Naive B cell (primary cell): ENCODE measurements at places on chromosomes 7 and 10. TPM values are rescaled to one million over a fixed set of nuclear protein-coding genes. Genes with fewer than 3 reads are reported as not detected.
A peak's percentile ranks its signal among the peaks of the same experiment; 100 is the strongest.

STEAP2 gene
- polyA plus RNA-seq: not detected

RBP3 gene
- not detected for polyA plus RNA-seq

CNTNAP2 gene
- 132 TPM for polyA plus RNA-seq

IL15RA gene
- 0.95 TPM for polyA plus RNA-seq

TBRG4 gene
- polyA plus RNA-seq: 49.9 TPM

ASZ1 gene
- polyA plus RNA-seq: not detected

ADAMTS14 gene
- not detected for polyA plus RNA-seq

MRLN gene
- polyA plus RNA-seq: not detected

RET gene
- not detected for polyA plus RNA-seq

TM9SF3 gene
- polyA plus RNA-seq: 50.9 TPM

KLF14 gene
- not detected for polyA plus RNA-seq

- no peak for DNase-seq
- peaks cover 37% of the 10 kb centered on the region for H3K27me3 ChIP-seq
- no peaks in the 10 kb centered on the region for H3K4me1 ChIP-seq
- H3K4me3 ChIP-seq: no peak overlapping the region
- H3K36me3 ChIP-seq: no peaks in the 10 kb centered on the region
- H3K27ac ChIP-seq: no peak overlapping the region
Observed at GRCh38 chr10:122490268-122490667, 28.9 kb downstream of the HTRA1 start.

- H3K27ac ChIP-seq: no peak overlapping the region
- H3K4me3 ChIP-seq: no peak overlapping the region
- no peak for DNase-seq
- H3K4me1 ChIP-seq: no peaks in the 10 kb centered on the region
- no peaks in the 10 kb centered on the region for H3K36me3 ChIP-seq
Observed at GRCh38 chr10:86068231-86069054, 298.2 kb downstream of the GRID1 start.

DNA sequence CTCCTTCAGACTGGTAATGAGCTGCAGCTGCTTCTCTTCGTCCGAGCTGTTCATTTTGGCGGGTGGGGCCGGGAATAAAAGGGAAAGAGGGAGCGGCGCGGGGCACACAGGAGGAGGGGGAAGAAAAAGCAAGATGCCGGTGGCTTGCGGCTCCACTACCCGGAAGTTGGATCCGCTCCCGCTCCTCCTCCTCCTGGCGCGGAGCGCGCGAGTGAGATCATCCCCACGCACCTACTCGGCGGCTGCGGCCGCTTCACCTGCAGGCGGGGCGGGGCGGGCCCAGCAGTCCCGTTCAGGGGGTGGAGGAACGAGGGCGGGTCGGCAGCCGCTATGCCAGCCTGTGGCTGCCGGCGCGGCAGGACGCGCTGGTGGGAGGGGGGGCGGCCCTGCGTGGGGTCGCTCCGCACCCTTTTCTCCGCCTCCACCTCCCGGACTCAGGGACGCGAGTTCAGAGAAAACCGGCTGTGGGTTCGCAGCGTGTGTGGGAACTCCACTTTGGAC, at the start of gene SHTN1:
TSS of gene SHTN1 (minus strand) at position 162 of the 501 bp plus-strand sequence. CDS start at position 54, 108 bp downstream.
- DNase-seq: no peak
- H3K4me3 ChIP-seq: peak within 1 kb of the TSS; percentile 42
- H3K27ac ChIP-seq: no peak within 1 kb of the TSS
- H3K27me3 ChIP-seq: peaks cover 41% of the 10 kb centered on the region
- H3K36me3 ChIP-seq: no peaks in the 10 kb centered on the region

DNA sequence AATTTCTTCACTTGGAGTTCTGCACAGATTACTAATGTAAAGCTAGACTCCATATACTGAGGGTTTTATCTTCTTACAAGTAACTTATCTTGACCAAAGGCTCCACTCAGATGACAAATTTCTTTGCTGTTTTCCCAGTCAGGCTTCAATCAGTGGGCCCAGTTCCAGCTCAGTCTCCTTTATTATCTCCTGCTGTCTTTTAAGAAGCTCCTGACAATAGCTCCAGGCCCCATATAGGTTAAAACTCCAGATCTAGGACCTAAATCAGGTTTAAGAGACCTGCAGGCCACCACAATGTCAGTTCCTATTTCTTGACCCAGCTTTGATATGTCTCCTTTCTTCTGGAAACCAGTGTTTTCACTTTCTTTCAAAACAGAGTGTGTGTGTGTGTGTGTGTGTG, 165.2 kb downstream of the RELN start:
- DNase-seq: no peak
- no peak overlapping the region for H3K4me3 ChIP-seq
- no peaks in the 10 kb centered on the region for H3K27me3 ChIP-seq
- H3K27ac ChIP-seq: no peak overlapping the region
- H3K4me1 ChIP-seq: no peaks in the 10 kb centered on the region

DNA sequence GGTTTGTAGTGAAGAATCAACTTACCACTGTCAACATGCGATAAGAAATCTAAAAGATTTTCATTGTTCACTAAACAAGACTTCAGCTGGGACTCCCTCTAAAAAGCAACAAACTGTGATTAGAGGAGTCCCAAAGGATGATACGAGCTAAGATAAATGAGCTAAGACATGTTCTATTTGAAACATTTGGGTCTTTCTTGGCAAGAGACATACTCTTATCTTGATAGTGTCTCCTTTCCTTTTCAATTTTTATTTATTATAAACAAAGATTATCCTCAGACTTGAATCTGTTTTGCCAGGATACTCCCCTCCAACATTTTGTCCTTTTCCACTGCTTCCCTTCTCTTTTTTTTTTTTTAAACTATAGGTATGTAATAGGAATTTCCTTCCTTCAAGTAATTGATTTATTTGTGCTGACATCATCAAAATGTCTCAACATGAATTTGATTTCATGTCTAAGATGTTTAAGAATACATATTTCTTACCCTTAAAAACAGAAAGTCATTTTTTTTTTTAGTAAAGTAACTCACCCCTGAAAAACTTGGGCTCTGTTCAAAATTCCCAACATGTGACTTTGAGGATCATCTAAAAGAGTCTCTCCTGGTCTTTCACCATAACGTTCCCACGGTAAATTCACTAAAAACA, 158.4 kb upstream of the NRP1 start:
- no peaks in the 10 kb centered on the region for H3K27me3 ChIP-seq
- no peaks in the 10 kb centered on the region for H3K36me3 ChIP-seq
- H3K4me3 ChIP-seq: no peak overlapping the region

DNA sequence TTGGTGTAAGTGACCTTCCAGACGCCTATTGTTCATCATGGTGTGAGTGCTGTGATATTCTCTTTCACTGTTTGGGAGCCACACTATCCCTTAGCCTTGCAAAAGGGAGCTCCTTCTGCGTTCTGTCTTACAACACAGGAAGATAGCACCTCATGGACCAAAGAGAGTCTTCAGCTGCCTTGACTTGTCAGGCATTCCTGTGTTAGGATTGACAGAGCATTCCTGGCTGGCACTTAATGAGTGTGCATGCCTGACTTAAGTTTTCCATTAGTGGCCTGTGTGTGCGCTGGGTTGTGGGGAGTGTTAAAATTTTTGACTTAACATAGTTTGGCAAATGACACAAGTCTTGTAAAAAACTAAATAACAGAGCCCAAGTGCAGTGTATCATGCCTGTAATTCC, 21.9 kb upstream of the MSRB2 start:
- H3K36me3 ChIP-seq: no peaks in the 10 kb centered on the region
- H3K4me1 ChIP-seq: no peaks in the 10 kb centered on the region
- peaks cover 29% of the 10 kb centered on the region for H3K27me3 ChIP-seq
- H3K27ac ChIP-seq: no peak overlapping the region
- DNase-seq: no peak
- no peak overlapping the region for H3K4me3 ChIP-seq

DNA sequence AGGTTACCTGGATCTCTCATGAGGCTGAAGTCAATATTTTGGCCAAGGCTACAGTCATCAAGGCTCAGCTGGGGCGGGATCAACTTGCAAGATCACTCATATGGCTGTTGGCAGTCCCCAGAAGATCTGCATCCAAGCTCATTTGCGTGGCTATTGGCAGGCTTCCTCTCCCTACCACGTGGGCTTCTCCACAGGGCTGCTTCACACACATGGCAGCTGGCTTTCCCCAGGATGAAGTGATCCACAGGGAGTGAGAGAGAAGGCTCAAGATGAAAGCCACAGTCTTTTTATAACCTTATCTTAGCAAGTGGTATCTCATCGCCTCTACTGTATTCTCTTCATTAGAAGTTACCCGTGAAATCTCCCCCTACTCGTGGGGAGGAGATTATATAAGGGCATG, 167.4 kb downstream of the TMEM26 start:
- peaks cover 16% of the 10 kb centered on the region for H3K4me1 ChIP-seq
- H3K36me3 ChIP-seq: no peaks in the 10 kb centered on the region
- no peak overlapping the region for H3K27ac ChIP-seq

DNA sequence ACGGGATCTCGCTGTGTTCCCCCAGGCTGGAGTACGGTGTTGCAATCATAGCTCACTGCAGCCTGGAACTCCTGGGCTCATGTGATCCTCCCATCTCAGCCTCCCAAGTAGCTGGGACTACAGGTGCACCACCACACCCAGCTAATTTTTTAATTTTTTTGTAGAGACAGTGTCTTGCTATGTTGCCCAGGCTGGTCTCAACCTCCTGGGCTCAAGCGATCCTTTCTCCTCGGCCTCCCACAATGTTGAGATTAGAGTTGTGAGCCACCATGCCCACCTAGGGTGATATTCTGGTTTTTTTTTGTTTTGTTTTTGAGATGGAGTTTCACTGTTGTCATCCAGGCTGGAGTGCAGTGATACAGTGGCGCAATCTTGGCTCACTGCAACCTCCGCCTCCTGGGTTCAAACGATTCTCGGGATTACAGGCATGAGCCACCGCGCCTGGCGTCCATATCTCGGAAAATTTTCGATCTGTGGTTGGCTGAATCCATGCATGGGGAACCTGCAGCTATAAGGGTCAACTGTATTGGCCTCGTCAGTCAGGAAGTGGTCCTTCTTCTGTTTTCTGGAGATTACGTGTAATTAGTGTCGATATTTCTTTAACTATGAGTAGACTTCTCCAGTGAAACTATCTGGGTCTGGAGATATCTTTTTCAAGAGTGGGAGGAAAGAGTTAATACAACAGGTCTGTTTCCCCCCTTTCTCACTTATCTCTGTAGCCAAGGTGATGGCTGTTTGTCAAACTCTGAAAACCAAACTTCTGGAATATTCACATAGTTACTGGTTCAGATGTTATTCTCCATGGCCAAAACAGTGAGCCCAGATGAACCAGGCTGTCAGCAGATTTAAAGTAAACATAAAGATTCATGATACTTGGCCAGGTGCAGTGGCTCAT, 21.0 kb upstream of the FIS1 start:
- no peak overlapping the region for H3K27ac ChIP-seq
- no peak overlapping the region for H3K4me3 ChIP-seq
- H3K4me1 ChIP-seq: no peaks in the 10 kb centered on the region
- H3K27me3 ChIP-seq: peaks cover 38% of the 10 kb centered on the region
- no peak for DNase-seq

DNA sequence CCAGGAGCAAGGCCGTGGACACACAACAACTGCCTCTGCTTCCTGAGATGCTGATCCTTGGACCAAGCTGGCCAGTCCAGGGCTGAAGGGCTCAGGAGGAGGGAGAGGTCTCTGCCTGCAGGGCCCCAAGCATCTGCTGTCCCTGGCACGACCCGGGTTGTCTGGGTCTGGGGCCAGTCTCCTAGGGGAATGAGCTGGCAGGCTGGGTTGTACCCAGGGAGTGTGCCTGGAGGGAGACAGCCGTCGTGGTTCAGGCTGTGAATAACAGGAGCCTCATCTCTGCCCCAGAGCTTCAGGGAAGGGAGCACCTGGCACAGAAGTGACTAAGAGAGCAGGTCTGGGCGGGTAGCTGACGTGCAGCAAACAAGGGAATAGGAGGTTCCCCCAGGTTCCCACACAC, 17.9 kb upstream of the SERPINE1 start:
- no peak for DNase-seq
- no peaks in the 10 kb centered on the region for H3K27me3 ChIP-seq
- no peak overlapping the region for H3K4me3 ChIP-seq

DNA sequence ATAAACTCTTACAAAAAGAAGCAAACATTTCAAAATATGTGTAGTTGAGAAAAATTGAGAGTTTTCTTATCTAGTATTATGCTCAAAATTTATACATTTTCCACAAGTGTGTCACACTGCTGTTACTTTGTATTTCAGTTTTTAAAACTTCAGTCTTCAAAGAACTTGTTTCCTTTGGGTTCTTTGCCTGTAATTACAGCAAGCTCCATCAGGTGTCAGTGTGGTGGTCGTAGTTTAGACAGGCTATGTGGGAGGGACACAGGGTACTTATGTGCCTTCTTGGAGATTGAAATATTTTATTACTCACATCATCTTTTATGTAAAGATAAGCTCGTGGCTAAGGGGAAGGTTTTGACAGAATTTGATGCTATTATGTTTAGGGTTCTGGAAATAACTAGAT, 360.5 kb downstream of the FGFR2 start:
- H3K4me1 ChIP-seq: no peaks in the 10 kb centered on the region
- H3K4me3 ChIP-seq: no peak overlapping the region
- H3K27ac ChIP-seq: no peak overlapping the region
- DNase-seq: no peak
- H3K36me3 ChIP-seq: peaks cover 16% of the 10 kb centered on the region

GRCh38 chr7:22781230-22781711, 41.4 kb downstream of the TOMM7 start:
- no peak for DNase-seq
- no peaks in the 10 kb centered on the region for H3K4me1 ChIP-seq
- no peak overlapping the region for H3K27ac ChIP-seq
- H3K36me3 ChIP-seq: no peaks in the 10 kb centered on the region
- H3K27me3 ChIP-seq: no peaks in the 10 kb centered on the region

DNA sequence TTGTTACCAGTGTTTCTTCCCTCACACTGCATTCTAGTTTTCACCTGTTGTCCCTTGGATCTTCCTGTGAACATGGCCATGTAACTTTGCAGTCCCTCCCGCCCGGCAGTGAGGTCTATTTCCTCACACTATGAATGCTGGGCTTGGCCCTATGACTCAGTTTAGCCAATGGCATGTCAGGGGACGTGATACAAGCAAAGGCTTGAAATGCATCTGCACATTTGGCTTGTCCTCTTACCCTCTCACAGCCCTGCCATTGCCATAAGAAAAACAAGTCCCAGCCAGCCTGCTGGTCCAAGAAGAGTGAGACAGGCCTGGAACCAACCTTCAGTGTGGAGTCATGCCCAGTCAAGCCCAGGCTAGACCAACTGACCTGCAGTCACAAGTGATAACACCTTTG, 17.1 kb upstream of the EZH2 start:
- no peak for DNase-seq
- H3K4me1 ChIP-seq: no peaks in the 10 kb centered on the region
- H3K36me3 ChIP-seq: no peaks in the 10 kb centered on the region
- no peak overlapping the region for H3K27ac ChIP-seq

GRCh38 chr7:11437994-11438393, 394.0 kb downstream of the THSD7A start:
- DNase-seq: no peak
- no peaks in the 10 kb centered on the region for H3K36me3 ChIP-seq
- no peak overlapping the region for H3K4me3 ChIP-seq
- no peaks in the 10 kb centered on the region for H3K27me3 ChIP-seq

DNA sequence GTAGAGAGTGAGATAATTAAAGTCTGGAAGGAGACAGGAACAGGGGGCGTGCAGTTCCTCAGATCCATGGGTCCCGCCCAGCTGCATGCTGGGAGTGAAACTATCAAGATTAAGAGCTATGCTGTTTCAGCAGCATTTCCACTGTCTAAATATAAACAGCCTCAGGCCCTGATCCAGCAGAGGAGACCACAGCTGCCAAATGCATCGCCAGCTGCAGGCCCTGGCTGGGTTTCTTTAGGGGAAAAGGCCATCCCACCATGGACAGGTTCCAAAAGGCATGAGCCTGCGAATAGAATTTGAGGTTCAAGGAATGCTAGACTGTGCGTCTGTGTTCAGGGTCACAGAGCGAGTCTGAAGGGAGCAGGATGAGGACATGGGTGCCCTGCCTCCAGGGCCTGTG, 411.4 kb downstream of the PAXIP1 start:
- H3K27ac ChIP-seq: no peak overlapping the region
- DNase-seq: no peak
- H3K27me3 ChIP-seq: no peaks in the 10 kb centered on the region
- no peaks in the 10 kb centered on the region for H3K36me3 ChIP-seq
